ENCODE measurements at places on chromosomes 7 and 10. TPM values are rescaled to one million over a fixed set of nuclear protein-coding genes. Genes with fewer than 3 reads are reported as not detected.

DNA sequence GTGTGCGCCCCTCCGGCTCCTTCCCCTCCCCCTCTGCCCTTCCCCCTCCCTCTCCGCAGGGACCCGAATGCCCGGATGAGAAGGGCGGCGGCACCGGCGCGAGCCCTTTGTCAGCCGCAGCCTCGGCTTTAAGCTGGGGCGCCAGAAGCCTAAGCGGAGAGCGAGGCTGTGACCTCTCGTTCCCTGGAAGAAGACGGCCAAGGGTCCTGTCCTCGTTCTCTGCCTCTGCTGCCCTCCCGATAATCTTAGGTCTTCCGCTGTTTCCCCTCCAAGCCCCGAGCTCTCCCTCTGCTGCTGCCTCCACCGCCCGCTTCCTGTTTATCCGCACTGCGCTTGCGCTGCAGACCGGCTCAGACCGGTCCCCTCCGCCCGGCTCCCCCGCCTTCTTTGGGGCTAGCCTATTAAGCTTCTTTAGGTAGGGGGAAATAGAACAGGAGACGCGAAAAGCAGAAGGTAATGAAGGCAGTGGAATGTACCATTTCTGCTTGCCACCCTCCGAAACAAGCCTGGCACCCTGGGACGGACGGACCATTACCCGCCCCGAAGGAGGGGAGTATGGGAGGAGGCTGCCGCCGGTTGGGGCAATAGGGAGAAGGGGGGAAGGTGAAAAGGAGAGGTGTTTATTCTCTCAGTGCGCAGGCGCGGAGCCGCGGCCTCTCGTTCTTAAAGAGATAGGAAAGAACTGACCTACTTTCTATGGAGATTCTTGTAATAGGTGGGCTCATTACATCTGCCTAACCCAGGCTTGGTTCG is at the start of gene OGA:
Gene OGA (minus strand): TSS at position 326 of the 753 bp plus-strand sequence. CDS start 422 bp downstream, outside the sequence.
- peak within 1 kb of the TSS; percentile 95 for H3K4me3 ChIP-seq
- no peaks in the 10 kb centered on the region for H3K27me3 ChIP-seq
- H3K4me1 ChIP-seq: peaks cover 47% of the 10 kb centered on the region
- H3K36me3 ChIP-seq: peaks cover 5% of the 10 kb centered on the region
- DNase-seq: peak; percentile 99

DNA sequence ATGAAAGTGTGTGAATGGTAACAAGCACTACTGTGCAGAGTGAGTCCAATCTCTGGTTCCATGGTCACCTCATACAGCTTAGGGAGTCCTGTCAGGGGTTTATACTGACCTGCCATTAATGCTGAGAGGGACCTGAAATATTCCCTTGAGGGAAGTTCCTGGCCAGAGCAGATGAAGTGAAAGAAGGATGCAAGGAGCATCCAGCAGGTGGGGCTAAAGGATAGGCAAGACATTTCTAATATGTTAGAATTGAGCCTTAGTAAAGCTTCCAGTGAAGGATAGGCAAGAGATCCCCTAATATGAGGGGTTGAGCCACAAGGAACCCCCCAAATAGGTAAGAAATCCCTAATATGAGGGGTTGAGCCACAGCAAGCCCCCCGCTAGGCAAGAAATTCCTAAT is 25.5 kb upstream of the FAM221A start:
- H3K27me3 ChIP-seq: no peaks in the 10 kb centered on the region
- H3K4me3 ChIP-seq: no peak overlapping the region
- H3K36me3 ChIP-seq: no peaks in the 10 kb centered on the region
- DNase-seq: no peak
- no peaks in the 10 kb centered on the region for H3K4me1 ChIP-seq

GRCh38 chr10:44323838-44324237 is 61.1 kb downstream of the CXCL12 start:
- no peaks in the 10 kb centered on the region for H3K36me3 ChIP-seq
- H3K4me1 ChIP-seq: no peaks in the 10 kb centered on the region
- no peak for DNase-seq
- no peak overlapping the region for H3K4me3 ChIP-seq
- no peak overlapping the region for H3K27ac ChIP-seq
- no peaks in the 10 kb centered on the region for H3K27me3 ChIP-seq

- peaks cover 10% of the 10 kb centered on the region for H3K4me1 ChIP-seq
- no peak overlapping the region for H3K27ac ChIP-seq
- no peaks in the 10 kb centered on the region for H3K36me3 ChIP-seq
- H3K27me3 ChIP-seq: no peaks in the 10 kb centered on the region
- DNase-seq: no peak
Measured at GRCh38 chr10:80410578-80411145, 2.3 kb downstream of the PRXL2A start.

DNA sequence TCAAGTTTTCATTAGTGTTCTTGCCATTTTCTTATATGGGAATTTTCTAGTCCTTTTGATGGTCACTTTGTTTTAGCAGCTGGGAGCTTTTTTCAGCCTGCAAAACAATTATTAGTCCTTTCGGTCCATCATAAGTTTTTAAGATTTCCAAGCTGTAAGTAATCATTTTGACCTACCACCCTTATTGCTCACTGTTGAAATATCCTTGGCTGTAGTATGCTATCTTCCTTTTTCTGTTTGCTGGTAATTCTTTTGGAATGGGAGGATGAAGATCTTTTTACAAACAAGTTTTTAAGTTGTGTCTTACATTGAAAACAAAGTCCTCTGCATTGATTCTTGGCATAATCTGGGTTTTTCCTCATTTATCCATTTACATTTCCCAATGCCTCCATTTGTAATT is 24.0 kb downstream of the BZW2 start:
- H3K27ac ChIP-seq: no peak overlapping the region
- no peaks in the 10 kb centered on the region for H3K36me3 ChIP-seq
- no peak for DNase-seq
- H3K4me3 ChIP-seq: no peak overlapping the region
- H3K27me3 ChIP-seq: no peaks in the 10 kb centered on the region

Gene INSYN2A
- total RNA-seq: not detected

DNA sequence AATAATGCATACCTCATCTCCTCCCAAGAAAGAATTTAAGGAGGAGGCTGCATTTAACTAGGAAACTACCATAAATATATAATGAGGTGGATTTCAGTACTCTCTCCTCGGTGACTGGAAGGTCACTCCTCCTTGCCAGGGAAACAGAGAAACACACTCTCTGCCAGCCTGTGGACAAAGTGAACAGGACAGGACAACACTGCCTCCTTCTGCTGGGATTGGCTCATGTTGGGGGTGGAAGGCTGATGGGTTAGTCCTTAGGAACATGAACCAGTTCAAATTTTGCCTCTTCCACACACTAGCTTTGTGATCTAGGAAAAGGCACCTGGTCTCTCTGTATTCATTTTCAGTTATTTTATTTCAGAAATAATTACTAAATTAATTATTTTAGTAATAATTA is 50.6 kb upstream of the STEAP4 start:
- H3K4me1 ChIP-seq: no peaks in the 10 kb centered on the region
- H3K27ac ChIP-seq: no peak overlapping the region
- no peaks in the 10 kb centered on the region for H3K36me3 ChIP-seq

DNA sequence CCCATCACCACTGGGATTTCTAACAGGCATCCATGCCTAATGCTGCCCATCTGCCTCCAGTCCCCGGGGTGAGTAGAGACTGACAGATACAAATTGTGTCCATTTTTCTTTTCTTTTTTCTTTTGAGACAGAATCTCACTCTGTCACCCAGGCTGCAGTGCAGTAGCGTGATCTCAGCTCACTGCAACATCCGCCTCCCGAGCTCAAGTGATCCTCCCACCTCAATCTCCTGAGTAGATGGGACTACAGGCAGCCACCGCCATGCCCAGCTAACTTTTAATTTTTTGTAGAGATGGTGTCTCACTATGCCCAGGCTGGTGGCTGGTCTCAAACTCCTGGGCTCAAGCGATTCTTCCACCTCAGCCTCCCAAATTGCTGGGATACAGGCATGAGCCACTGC is 7.6 kb upstream of the CPN1 start:
- H3K36me3 ChIP-seq: no peaks in the 10 kb centered on the region
- H3K4me3 ChIP-seq: no peak overlapping the region
- no peak for DNase-seq
- H3K27me3 ChIP-seq: no peaks in the 10 kb centered on the region

GRCh38 chr10:480928-481552 is 208.4 kb downstream of the DIP2C start:
- no peaks in the 10 kb centered on the region for H3K4me1 ChIP-seq
- H3K36me3 ChIP-seq: no peaks in the 10 kb centered on the region
- no peak overlapping the region for H3K27ac ChIP-seq
- no peaks in the 10 kb centered on the region for H3K27me3 ChIP-seq
- DNase-seq: no peak
- H3K4me3 ChIP-seq: no peak overlapping the region

DNA sequence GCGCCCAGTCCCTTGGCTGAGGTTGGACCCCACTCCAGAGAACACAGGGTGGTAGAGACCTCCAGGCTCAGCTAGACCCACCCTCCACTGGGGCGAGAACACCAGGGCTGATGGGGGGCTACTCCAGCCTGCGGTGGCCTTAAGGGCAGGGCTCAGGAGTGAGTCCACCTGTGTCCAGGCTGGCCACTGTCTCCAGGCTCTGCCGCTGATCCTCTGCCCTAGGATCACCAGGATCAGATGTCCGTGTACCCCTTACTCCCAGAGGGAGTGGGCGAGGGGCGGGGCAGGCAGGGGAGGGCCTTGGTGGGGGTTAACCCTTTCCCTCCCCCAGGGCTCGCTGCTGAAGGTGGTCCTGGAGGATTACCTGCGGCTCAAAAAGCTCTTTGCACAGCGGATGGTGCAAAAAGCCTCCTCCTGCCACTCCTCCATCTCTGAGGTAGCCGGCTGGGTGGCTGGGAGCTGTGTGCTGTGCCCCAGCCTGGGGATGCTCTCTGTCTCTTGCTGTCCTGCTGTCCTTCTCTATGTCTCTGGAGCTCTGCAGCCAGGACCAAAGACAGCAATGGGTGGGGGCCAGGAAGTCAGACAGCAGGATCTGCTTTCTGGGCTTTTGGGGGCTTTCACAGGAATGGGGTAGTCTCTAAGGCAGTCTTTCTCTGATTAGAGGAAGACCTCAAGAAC is 38.0 kb downstream of the PSAP start:
- no peaks in the 10 kb centered on the region for H3K27me3 ChIP-seq
- H3K27ac ChIP-seq: no peak overlapping the region
- H3K4me1 ChIP-seq: no peaks in the 10 kb centered on the region
- H3K36me3 ChIP-seq: no peaks in the 10 kb centered on the region
- H3K4me3 ChIP-seq: no peak overlapping the region

DNA sequence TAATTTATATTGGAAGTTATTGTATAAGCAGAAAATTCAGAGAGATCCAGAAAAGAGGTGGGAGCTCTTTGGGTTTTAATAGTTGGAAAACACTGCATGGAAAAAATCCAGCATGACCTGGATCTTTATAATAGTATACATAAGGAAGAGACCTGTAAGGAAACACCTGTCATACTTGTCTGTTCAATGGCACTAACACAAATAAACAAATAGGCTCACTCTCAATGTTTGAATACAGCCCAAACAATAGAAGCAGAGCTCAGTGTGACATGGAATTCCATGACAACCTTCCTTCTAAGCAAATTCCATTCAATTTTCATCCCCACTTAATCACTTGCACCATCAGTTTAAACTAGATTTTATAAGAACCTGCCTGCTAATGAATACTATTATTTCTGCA is 31.7 kb downstream of the CISD1 start:
- H3K27ac ChIP-seq: no peak overlapping the region
- DNase-seq: no peak
- no peaks in the 10 kb centered on the region for H3K27me3 ChIP-seq
- H3K36me3 ChIP-seq: no peaks in the 10 kb centered on the region

Gene PRXL2A
- 4.7 TPM for total RNA-seq

DNA sequence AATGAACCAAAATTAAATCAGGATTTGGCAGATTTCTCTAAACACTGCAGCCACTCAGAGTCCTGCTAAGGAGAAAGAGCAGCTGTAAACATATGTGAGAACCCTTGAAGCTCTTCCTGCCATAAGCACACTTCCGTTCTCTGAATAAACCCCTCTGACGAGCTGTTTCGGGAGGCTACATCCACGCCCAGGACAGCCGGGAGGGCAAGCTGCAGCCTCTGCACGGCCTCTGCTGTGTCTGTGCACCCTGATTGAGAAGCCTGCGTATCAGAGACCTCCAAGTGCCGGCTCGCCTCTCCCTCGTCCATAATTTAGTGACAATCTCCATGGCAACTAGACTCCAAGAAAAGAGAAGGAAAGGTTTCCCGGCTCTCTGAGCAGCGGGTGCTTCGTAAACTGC is 114.4 kb downstream of the PTPRN2 start:
- H3K27ac ChIP-seq: no peak overlapping the region
- no peaks in the 10 kb centered on the region for H3K27me3 ChIP-seq
- no peaks in the 10 kb centered on the region for H3K4me1 ChIP-seq
- H3K4me3 ChIP-seq: no peak overlapping the region
- no peaks in the 10 kb centered on the region for H3K36me3 ChIP-seq
- DNase-seq: no peak

- peaks cover 10% of the 10 kb centered on the region for H3K36me3 ChIP-seq
- no peak for DNase-seq
- H3K4me3 ChIP-seq: no peak overlapping the region
- no peak overlapping the region for H3K27ac ChIP-seq
- no peaks in the 10 kb centered on the region for H3K4me1 ChIP-seq
- H3K27me3 ChIP-seq: no peaks in the 10 kb centered on the region
Measured at GRCh38 chr7:131425992-131426391, 98.3 kb downstream of the MKLN1 start.

Gene CALHM1
- total RNA-seq: not detected

GRCh38 chr10:132591166-132591971 is 53.8 kb downstream of the INPP5A start:
- no peaks in the 10 kb centered on the region for H3K27me3 ChIP-seq
- H3K4me1 ChIP-seq: peaks cover 33% of the 10 kb centered on the region
- DNase-seq: no peak

DNA sequence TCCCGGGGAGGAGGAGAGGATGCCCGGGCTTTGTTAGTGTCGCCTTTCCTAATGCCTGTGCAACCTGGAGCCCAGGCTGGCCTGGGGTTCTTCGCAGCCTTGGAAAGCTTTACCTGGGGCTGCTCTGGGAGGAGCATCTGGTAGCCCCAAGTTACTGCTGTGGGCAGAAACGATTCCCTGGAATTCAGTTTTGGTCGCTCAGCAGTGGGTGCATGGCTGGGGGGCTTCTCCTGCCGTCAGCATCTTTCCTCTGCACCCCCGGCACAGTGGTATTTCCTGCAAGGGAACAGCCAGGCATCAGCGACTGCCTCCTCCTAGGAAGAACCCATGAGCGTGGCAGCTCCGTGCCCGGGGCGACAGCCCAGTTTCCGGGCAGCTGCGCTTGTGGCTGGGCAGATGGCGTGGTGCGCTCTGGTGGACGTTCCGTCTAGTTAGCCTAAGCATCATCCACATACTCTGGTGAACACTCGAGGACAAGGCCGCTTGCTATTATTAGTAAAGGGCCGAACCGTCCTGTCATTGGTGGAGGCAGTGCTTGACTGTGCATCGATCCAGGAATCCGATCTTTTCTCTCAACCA is 107.0 kb upstream of the BTBD16 start:
- H3K4me1 ChIP-seq: no peaks in the 10 kb centered on the region
- no peak overlapping the region for H3K4me3 ChIP-seq
- no peaks in the 10 kb centered on the region for H3K36me3 ChIP-seq
- H3K27me3 ChIP-seq: peaks cover 17% of the 10 kb centered on the region

Gene AKR1C8
- total RNA-seq: 8.5 TPM

Gene MEIG1
- not detected for total RNA-seq

DNA sequence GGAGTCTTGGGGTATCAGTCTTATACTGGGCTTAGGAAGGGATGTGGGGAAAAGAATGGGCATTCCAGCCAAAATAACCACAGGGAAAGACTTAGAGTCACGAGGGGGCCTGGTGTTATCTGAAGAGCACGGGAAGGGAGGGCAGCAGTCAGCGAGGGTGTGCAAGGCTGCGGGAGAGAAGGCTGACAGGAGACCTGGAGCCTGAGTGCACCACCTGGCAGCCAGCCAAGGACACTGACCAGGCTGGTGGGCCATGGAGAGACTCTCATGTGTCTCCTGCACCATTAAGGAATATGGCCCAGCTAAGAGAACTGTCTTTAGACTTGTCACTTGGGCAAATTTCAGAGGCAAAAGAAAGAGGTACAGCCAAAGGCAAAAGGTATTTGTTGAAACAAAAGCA is 69.6 kb downstream of the PKD1L1 start:
- no peak overlapping the region for H3K27ac ChIP-seq
- no peaks in the 10 kb centered on the region for H3K36me3 ChIP-seq
- H3K4me3 ChIP-seq: no peak overlapping the region
- H3K4me1 ChIP-seq: no peaks in the 10 kb centered on the region
- no peaks in the 10 kb centered on the region for H3K27me3 ChIP-seq
